ENCODE measurements at places on chromosomes 13 and 19.
A peak's percentile ranks its signal among the peaks of the same experiment; 100 is the strongest.

GRCh38 chr13:23753458-23753857 is 135.7 kb downstream of the MIPEP start:
- DNase-seq = no peak

DNA sequence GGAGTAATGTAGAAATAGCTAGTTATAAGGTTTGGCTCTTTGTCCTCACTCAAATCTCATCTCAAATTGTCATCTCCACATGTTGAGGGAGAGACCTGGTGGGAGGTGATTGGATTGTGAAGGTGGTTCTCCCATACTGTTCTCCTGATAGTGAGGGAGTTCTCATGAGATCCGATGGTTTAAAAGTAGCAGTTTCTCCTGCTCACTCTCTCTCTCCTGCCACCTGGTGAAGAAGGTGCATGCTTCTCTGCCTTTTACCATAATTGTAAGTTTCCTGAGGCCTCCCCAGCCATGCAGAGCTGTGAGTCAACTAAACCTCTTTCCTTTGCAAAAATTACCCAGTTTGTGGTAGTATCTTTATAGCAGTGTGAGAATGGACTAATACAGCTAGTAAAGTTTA is 849.4 kb downstream of the DACH1 start:
- DNase-seq = no peak

- no peak for DNase-seq
Observed at GRCh38 chr13:85529218-85529594, 270.0 kb downstream of the SLITRK6 start.

- DNase-seq = no peak
Observed at GRCh38 chr19:18401580-18402112, 4.2 kb upstream of the LRRC25 start.

GRCh38 chr13:99626461-99627082 is 125.3 kb downstream of the TM9SF2 start:
- no peak for DNase-seq

DNA sequence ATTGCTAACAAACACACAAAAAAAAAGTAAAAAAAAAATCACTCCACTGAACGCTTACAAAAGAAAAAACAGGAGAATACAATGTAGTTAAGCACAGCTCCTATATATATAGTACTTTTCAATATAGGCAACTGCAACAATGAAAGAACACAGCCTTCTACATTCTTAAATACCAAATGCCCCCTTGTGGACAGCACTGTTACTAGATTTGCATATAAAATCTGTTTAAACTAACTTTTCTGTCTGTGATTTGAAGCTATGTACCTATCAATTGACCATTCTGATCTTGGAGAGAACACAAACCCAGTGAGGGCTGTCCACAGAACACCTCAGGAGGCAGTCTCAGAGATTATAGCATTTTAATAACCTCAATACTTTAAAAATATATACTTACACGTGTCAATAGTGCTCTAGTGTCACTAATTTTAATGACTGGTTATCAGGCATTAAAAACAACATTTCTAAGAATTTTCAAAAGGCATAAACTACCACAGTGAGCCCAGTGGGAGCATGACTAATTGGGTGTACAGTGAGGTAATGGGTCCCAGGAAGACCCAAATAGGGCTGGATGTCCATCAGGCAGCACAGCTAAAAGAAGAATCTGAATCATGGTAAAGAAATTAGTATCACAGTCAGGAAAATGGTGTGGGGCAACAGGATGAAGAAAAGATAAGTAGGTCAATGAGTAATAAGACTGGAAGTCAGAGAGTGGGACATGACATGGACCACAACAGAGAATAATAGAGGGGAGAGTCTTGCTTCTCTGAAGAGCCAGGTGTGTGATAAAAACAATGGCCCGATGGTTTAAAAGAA is 22.2 kb downstream of the CCDC169 start:
- DNase-seq = peak; percentile 30

GRCh38 chr19:1279782-1280341 is 4.5 kb downstream of the FAM174C start:
- DNase-seq = peak; percentile 81

All from kidney capillary endothelial cell (primary cell).